Thyroid gland (tissue), 4 donors: ENCODE measurements at places on chromosomes 5 and 9. TPM values are rescaled to one million over a fixed set of nuclear protein-coding genes. Genes with fewer than 3 reads are reported as not detected.

Gene C5orf52
- not detected for total RNA-seq

Gene KCNV2
- total RNA-seq: not detected

Gene MPDZ
- 34.2 TPM for total RNA-seq

Gene NUTM2G
- not detected for total RNA-seq

Gene SLC4A9
- not detected for total RNA-seq

Gene BTNL3
- not detected for total RNA-seq

Gene ANKRD33B
- 1.2 TPM for total RNA-seq

Gene SPATA6L
- 15.5 TPM for total RNA-seq

Gene OGN
- total RNA-seq: 18.5 TPM

Gene FYB1
- 15.6 TPM for total RNA-seq

Gene IL4
- not detected for total RNA-seq

Gene PCDHGC4
- 2.5 TPM for total RNA-seq

Gene CD74
- total RNA-seq: 478 TPM

Gene RNF20
- total RNA-seq: 26.8 TPM
